ENCODE measurements at places on chromosomes 1 and 21.

GRCh38 chr1:209095627-209096595, 487.6 kb upstream of the CAMK1G start:
- no peak for DNase-seq

DNA sequence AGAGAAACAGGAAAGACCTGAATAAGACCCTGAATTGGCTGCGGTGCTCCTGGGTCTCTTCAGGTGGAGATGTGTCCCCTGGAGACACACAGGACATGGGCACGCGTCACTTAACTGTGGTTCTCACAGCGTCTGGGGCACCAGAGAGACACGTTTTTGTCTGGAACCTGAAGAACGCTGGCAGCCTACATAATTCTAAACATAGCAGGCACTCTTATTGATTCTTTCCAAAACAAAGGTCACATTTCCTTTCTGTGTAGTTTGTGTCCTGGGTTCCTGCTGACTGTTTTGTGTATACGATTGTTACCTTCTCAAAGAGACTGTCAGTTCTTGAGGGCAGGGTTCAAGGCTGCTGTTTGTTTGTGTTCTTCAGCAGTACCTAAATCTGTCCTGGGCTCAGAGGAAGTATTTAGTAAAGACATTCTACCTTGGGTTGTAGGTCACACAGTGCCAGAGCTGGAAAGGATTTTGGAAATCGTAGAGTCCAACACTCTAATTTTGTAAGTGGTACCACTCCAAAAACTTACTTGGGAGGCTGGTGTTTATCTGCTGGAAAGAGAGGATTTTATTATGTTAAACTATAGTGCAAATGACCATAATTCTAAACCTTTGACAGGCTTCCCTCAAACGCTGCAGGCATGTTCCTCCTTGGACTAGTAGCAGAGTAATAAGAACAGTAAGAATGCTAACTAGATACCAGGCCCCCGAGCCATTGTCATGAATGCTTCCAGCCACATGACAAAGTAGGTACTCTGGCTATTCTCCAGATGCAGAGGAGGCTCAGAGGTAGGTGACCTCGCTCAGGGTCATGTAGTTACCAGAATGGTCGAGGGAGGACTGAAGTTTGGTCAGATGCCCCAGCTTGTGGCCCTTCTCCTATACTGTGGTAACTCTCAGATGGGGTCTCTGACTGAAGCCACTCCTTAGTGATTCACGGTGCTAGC, 164.3 kb downstream of the DHRS3 start:
- no peak for DNase-seq

- no peak for DNase-seq
Measured at GRCh38 chr1:107804134-107804533, 160.8 kb downstream of the VAV3 start.

- no peak for DNase-seq
Measured at GRCh38 chr1:29370067-29370466, 133.7 kb downstream of the PTPRU start.

- no peak for DNase-seq
Measured at GRCh38 chr1:232765542-232765941, 39.7 kb upstream of the MAP10 start.

DNA sequence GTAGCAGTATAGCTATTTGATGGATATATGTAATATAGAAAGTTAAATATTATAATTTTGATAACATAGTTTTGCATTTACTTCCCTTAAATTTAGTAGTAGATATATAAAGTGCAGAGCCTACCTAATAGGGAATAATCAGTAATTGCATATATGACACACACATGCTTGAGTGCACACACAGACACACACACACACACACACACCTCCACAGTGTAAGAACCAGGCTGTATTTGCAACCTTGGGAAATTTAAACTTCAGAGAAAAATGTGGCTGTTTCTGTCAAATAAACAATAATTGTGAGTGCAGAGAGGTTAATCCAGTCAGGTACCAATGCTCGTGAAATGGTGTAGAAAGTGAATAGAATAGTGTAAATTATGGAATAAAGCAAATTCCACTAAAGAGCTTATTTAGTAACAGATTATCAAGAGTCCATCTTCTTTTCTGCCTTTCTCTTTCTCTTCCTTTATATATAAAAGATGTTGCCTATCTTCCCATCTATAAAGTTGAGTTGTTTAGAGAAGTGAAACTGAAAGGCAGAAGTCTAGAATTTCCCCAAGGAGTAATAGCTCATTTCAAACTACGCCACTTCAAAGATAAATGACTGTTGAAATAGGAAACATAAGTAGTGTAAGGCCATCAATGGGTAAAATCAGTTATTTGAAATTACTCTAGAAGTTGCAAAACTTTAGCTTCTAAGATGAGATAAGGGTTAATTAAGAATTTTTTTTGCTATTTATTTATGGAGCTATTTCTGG, 273.7 kb downstream of the SRGAP2C start:
- DNase-seq: no peak

DNA sequence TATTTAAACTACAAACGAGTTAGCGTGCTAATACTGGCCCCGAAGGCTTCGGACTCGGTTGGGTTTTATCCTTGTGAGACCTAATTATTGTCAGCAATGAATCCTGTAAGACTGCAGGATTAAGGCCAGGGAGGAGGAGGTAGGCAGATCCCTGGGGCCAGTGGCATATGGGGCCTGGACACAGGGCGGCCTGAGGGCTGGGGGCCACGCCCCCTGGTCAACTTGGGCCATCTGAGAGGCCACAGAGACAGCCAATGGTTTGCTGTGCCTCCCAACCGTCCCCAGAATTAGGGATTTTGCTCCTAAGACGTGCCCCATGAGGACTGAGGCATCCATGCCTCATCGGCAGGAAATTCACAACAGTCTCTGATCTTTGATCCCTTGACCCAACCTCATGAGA, 31.1 kb upstream of the DISP3 start:
- DNase-seq: no peak

GRCh38 chr21:15433091-15433490, 296.7 kb upstream of the USP25 start:
- no peak for DNase-seq

DNA sequence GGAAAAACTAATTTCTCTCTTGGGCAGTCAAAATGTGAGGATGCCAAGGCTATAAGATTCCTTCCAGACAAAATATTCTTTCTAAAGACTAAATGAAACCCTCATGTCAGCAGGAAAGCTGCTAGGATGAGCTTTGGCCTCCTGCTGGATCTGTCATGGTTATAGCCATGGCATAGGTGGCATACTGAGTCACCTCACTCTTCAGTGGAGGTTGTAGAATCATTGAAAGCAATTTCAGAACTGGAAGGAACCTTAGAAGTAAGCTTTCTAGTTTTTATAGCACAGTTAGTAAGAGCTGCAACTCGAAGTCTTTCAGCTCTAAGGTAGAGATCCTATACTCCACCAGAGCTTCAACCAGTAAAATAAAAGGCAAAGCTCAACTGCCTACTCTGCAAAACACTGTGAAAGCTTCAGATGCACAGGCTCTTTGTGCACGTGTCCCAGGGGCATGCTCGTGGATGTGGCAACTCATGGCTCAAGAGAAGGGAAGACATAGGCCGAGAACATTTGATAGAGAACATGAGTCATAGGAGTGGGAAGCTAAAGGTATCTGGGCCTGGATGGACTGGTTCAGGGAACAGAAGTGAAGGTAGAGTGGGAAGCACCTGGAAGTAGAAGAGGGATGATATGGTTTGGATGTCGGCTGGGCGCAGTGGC, 5.8 kb downstream of the AVPR1B start:
- no peak for DNase-seq

DNA sequence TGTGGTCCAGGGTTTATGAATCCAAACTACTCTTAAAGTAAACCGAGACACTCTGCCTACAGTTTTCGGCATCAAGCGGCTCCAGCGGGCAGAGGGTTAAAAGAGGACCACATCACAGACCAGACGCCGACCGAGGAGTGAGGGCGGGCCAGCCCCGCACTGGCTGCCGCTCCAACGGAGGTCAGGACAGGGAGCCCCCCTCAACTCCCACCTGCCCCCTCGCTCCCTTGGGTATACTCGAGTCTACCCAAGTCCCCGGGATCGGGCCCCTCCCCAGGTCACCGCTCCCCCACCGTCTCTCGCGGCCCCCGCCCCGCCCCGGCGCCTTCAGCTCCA, 312 bp downstream of the ARNT start:
- DNase-seq: peak; percentile 30

- no peak for DNase-seq
Measured at GRCh38 chr1:224114787-224115175, 870 bp downstream of the FBXO28 start.

GRCh38 chr21:24420689-24421088, 1186.6 kb downstream of the MRPL39 start:
- no peak for DNase-seq

DNA sequence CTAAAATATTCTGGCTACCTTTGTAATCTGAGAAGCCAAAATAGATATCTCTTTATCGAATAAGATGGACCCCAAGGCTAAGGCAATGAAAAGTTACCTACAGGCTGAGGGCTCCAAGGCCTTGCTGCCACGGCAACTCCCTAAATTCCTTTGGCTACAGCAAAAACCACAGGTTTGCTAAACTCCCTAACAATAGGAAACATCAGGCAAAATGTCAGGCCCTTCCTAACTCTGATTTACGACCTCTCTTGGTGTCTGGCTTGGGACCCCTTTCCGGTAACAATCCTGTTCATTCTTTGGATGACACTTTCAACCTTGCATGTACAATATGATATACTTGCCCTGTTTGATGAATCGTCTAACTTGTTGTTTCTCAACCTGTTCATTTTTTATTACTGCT, 11.3 kb upstream of the OR2T8 start:
- no peak for DNase-seq

DNA sequence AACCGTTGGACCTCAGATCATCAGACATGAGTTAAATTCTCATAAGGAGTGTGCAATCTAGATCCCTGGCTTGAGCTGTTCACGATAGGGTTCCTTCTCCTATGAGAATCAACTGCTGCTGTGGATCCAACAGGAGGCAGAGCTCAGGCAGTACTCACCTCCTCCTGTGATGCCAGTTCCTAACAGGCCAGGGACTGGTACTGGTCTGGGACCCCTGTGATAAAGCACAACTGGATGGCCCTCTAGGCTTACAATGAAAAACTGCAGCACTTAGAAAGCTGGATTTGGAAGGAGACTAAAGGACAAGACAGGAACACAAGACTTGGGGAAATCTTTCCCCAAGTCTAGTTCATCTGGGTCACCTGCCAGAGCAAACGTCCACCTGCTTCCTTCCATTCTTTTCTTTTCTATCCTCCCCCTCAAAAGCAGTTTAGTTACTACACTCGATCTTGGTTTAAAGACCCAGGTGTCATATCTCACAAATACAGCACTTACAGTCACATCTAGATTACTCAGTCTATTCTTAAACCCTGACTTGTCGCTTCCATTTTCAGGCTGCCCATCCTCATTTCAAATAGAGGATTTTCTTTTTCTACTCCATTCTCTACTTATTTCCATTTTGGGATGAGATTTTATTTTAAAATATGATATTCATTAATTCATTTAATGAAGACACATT, 59.8 kb downstream of the PTPN14 start:
- no peak for DNase-seq

GRCh38 chr1:84538599-84538998, 32.2 kb upstream of the GNG5 start:
- no peak for DNase-seq

DNA sequence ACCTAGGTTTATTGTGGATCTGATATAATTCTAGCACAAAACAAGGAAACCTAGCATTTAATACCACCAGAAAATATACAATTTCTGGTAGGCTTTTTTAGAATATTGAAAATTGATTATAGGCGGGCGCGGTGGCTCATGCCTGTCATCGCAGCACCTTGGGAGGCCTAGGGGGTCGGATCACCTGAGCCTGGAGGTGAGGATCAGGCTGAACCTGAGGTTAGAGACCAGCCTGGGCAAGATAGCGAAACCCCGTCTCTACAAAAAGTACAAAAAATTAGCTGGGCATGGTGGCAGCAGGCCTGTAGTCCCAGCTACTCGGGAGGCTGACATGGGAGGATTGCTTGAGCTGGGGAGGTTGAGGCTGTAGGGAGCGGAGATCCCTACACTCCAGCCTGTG, 948 bp upstream of the COP1 start:
- DNase-seq: no peak

- no peak for DNase-seq
Measured at GRCh38 chr1:152768847-152769533, 6.0 kb upstream of the LCE1F start.

DNA sequence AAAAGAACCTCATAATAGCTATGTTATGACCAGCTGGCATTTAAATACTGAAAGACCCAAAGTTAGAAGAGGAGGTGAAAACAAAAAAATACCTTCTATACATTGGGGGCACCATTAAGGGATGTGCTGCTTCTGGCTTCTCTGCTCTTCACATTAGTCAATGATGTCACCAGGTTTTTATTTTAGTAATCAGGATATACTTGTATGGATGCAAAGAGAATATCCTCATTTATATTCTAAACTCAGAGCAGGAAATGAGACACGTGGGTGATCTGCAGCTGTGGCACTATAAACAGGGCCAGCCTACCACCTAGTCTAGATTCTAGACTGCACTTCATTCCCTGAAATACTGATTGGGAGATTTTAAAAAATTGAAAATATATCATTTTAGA, 51.2 kb downstream of the WLS start:
- DNase-seq: no peak

- no peak for DNase-seq
Measured at GRCh38 chr1:77143529-77144121, 75.6 kb downstream of the PIGK start.

DNA sequence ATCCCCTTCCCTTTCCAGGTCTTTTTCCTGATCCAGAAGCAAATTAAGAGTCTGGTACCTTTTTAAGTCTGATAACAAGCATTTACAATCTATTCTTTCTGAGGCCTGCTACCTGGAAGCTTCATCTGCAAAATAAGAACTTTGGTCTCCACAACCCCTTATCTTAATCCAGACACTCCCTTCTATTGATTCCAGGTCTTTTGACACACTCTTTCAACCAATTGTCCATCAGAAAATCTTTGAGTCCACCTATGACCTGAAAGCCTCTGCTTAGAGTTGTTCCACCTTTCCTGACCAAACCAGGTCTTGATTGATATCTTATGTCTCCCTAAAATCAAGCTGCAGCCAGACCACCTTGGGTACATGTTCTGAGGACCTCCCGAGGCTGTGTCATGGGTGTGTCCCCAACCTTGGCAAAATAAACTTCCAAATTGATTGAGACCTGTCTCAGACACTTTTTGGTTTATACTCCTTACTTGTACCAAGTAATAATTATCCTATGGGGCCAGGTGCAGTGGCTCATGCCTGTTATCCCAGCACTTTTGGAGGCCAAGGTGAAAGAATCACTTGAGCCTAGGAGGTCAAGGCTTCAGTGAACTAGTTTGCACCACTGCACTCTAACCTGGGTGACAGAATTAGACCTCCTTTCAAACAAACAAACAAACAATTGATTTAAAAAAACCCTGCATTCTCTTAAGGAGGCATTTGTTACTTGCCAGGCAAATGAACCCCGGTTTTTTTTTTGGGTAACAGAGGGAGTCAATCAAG, 126.1 kb downstream of the MAP3K21 start:
- no peak for DNase-seq

DNA sequence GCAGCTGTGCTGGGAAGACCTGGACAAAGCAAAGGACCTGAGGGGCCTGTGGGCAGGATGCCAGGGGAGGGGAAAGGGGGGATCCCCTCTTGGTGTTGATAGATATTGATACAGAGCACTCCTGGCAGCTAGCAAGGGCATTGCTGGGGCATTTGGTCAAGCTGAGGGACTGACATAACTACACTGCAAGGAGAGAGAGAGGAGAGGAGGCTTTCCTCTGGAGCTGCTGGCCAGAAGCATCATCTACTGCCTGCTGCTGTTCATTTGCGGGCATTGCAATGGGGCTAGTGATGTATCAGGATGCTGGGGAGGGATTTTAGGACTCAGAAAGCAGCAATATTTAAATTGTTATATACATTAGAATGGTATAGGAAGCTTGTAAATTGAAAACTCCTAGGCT, 142.0 kb downstream of the ZNF648 start:
- DNase-seq: no peak

GRCh38 chr1:8720347-8720746, 97.1 kb downstream of the RERE start:
- DNase-seq: no peak
